NCI-H226 (cell line): ENCODE measurements at places on chromosomes 4 and X.

- no peak for DNase-seq
These were observed 46.8 kb downstream of the RGS12 start for GRCh38 chr4:3339577-3339976.

DNA sequence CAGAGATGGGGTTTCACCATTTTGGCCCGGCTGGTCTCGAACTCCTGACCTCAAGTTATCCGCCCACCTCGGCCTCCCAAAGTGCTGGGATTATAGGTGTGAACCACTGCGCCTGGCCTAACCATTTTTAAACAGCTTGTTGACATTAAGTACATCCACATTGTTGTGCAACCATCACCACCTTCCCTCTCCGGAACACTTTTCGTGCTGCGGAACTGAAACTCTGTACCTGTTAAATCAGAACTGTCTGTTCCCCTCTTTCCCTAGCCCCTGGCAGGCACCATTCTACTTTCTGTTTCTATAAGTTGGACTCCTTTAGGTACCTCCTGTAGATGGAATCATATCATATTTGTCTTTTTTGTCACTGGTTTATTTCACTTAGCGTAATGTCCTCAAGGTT lies 9.5 kb downstream of the FHDC1 start:
- no peak for DNase-seq

DNA sequence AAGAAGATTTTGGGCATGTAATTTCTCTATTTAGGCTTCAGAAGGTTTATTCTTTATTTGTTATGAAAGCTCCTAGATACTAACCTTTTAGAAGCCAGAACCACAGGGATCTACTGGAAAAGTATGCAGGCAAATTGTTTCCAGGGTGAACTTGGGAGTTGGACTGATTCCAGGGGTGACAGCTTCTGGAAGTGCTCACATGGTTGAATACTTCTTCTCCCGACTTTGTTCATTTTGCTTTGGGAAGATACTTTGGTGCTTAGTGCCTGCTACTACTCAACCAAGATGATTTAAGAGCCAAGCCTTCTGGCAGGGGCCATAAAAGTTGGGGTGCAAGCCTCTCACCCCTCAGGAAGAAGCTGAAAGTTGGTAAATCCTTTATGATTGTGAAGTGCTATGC lies 445.6 kb downstream of the ACTRT1 start:
- no peak for DNase-seq

DNA sequence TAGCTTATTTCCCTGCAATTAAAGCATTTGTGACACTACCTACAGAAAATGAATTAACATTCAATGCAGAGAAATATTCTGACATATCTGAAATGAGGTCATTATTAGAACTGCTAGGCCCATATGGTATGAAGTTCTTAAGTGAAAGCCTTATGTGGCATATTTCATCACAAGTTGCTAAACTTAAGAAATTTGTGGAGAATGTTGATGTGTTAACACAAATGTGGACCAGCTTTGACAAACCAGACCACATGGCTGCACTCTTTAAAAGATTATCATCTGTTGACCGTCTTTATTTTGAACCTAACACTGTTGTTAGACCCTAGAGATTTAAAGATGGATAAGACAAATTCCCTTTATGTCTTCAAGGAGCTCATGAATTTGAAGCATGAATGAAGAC lies 1024.1 kb downstream of the RPA4 start:
- no peak for DNase-seq

- peak; percentile 14 for DNase-seq
These were observed 1.1 kb downstream of the XIAP start for GRCh38 chrX:123860983-123861382.
